Glutamatergic neuron (in vitro differentiated cells): ENCODE measurements at places on chromosomes 12 and 14. TPM values are rescaled to one million over a fixed set of nuclear protein-coding genes. Genes with fewer than 3 reads are reported as not detected.

DNA sequence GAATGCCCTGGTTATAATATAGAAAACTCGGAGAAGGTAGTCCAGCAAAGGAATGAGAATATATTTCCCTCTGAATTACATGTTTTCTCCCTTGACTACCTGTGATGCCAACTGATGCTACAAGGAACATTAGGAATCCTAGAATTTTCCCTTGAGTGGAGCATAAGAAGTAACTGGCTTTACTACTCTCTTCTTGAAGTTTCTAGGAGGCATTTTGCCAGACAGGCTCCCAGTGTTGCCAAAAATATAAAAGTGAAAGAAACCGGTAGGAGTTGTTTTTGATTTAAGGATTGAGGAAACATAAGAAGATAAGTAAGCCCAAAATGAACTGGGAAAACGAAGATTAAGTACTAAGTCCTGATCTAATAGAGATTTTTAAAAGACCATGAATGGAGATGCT is 693.4 kb downstream of the NOVA1 start:
- H3K36me3 ChIP-seq = no peaks in the 10 kb centered on the region
- H3K27ac ChIP-seq = no peak overlapping the region
- H3K27me3 ChIP-seq = no peaks in the 10 kb centered on the region
- H3K4me3 ChIP-seq = no peak overlapping the region
- DNase-seq = no peak
- no peaks in the 10 kb centered on the region for H3K4me1 ChIP-seq

The AICDA gene
- total RNA-seq = not detected

GRCh38 chr12:103807561-103808238 is 33.3 kb downstream of the NT5DC3 start:
- H3K4me1 ChIP-seq = no peaks in the 10 kb centered on the region
- DNase-seq = no peak
- no peaks in the 10 kb centered on the region for H3K27me3 ChIP-seq
- H3K4me3 ChIP-seq = no peak overlapping the region

DNA sequence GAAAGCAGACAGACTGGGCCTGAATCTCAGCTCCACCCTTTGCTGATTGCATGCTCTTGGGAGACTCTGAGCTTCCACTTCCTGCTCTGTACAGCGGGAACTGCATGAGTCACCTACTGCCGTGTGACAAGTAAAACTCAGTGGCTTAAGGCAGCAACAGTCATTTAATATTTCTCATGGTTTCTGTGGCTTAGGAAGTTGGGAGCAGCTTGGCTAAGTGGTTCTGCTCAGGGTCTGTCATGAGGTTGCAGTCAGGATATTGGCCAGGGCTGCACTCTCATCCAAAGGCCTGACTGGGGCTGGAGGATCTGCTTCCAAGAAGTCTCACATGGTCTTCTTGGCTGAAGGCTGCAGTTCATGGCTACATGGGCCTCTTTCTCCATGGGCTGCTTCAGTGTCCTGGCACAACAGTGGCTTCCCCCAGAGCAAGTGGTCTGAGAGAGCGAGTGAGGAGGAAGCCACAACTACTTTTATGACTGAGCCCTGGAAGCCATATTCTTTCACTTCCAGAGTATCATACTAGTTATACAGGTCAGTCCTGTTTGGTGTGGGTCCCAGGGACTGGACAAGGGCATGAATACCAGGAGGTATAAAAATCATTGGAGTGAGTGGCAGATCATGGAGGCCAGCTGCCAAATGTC is 49.7 kb downstream of the FAM222A start:
- no peak overlapping the region for H3K4me3 ChIP-seq
- H3K4me1 ChIP-seq = peaks cover 5% of the 10 kb centered on the region
- no peak for DNase-seq
- H3K36me3 ChIP-seq = no peaks in the 10 kb centered on the region

The MYH6 gene
- total RNA-seq = not detected

- no peak for DNase-seq
- no peaks in the 10 kb centered on the region for H3K36me3 ChIP-seq
- no peaks in the 10 kb centered on the region for H3K27me3 ChIP-seq
- no peak overlapping the region for H3K4me3 ChIP-seq
Measured at GRCh38 chr12:15698377-15698871, 90.8 kb downstream of the EPS8 start.

DNA sequence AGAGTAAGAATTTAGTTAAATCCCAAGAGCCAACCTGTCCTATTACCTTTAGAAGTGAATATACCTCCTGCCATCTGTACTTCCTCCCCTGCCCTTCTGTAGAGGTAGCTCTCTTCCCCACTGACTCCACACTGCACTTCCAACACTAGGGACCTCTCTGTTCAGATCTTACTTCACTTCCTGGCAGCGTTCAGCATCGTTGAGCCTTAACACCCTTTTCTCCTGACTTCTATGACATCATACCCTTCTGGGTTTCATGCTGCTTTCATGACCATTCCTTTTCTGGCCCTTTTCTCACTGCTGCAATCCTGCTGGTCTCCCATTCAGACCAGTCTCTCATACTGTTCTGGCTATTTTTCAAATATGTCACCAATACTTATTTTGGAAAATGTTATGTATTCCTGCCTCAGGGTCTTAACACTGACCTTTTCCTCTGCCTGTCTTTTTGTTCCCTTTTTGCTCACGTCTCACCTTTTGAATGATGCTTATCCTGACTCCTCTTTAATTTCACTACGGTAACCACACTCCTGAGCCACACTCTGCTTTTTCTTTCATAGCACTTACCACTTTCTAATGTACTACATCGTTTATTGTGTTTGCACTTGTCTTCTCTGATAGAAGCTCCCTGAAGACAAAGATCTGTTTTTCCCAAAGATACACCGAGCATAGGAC is 67.6 kb downstream of the PLEKHA5 start:
- H3K4me3 ChIP-seq = no peak overlapping the region
- H3K27me3 ChIP-seq = peaks cover 2% of the 10 kb centered on the region
- H3K36me3 ChIP-seq = no peaks in the 10 kb centered on the region
- peaks cover 14% of the 10 kb centered on the region for H3K4me1 ChIP-seq
- H3K27ac ChIP-seq = no peak overlapping the region
- DNase-seq = no peak

- peak overlapping the region; percentile 98 for H3K4me3 ChIP-seq
- peaks cover 9% of the 10 kb centered on the region for H3K27me3 ChIP-seq
- H3K4me1 ChIP-seq = peaks cover 23% of the 10 kb centered on the region
- no peaks in the 10 kb centered on the region for H3K36me3 ChIP-seq
Measured at GRCh38 chr12:55925870-55926737, 1.6 kb downstream of the PYM1 start.

- no peaks in the 10 kb centered on the region for H3K27me3 ChIP-seq
- no peak overlapping the region for H3K27ac ChIP-seq
- DNase-seq = no peak
- no peak overlapping the region for H3K4me3 ChIP-seq
Measured at GRCh38 chr14:82655770-82656169, 1122.1 kb upstream of the SEL1L start.

GRCh38 chr12:40117818-40118217 is 11.9 kb upstream of the SLC2A13 start:
- H3K27me3 ChIP-seq = peaks cover 2% of the 10 kb centered on the region
- H3K27ac ChIP-seq = no peak overlapping the region
- no peak overlapping the region for H3K4me3 ChIP-seq
- DNase-seq = no peak
- no peaks in the 10 kb centered on the region for H3K36me3 ChIP-seq

The FOXG1 gene
- not detected for total RNA-seq

GRCh38 chr14:94316692-94317091 is 6.4 kb downstream of the SERPINA6 start:
- no peak overlapping the region for H3K27ac ChIP-seq
- H3K36me3 ChIP-seq = no peaks in the 10 kb centered on the region
- H3K27me3 ChIP-seq = no peaks in the 10 kb centered on the region
- DNase-seq = no peak
- no peak overlapping the region for H3K4me3 ChIP-seq
